NCI-H69 (cell line): ENCODE measurements at places on chromosomes 7 and 10.

DNA sequence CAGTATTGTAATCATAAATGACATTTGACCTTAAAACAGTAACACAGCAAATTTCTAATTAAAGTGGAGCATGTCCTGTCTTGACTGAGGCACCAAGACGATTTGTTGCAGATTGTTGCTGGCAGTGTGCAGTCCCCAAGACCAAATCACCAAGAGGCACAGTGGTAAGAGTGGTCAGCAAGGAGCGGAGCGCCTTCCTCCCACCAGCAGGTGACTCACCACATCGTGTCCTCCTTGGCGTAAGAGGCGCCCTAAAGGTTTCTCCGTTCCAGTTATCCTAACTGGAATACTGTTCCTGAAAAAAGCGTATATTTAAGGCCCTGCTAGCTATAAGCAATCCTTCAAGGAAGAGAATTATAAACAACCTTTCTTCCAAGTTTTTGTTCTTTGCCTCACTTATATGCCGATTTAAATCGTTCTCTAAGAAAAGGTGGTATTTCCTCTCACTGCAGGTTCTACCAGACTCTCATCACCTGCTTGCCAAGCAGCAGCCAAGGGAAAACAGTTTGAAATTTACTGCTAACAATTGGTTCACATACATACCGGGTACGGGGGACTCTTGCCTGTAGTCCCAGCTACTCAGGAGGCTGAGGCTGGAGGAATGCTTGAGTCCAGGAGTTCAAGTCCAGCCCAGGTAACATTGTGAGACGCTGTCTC is 10.7 kb upstream of the REPIN1 start:
- DNase-seq = peak; percentile 61

DNA sequence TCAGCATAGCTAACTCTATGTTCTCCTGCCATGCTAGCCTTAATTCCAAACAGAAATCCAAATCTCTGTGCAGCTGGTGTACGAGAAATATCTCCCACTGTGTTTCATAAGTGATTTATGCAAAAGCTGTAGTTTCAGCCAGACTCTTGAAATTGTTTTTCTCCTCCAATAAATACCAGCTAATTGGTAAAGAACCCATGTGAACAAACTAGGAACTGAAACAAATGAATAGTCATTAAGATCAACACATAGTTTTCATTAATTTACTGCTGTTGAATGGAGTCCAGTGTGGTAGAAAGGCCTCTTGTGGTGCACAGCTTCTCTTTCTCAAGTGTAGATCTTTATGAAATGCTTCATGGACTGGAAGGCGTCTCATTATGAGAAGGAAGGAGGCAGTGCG is 18.4 kb downstream of the PPP1R17 start:
- no peak for DNase-seq

DNA sequence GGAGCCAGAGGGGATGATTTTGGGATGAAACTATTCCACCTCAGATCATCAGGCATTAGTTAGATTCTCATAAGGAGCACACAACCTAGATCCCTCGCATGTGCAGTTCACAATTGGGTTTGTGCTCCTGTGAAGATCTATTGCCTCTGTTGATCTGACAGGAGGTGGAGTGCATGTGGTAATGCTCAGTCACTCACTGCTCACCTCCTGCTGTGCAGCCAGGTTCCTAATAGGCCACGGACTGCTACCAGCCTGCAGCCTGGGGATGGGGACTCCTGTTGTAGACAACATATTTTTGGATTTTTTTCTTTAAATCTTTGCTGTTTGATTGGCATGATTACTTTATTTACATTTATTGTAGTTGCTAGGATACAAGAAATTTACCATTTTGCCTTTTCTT is 765.0 kb downstream of the INHBA start:
- DNase-seq = peak; percentile 6

GRCh38 chr7:129990403-129991192 is 37.8 kb upstream of the UBE2H start:
- DNase-seq = no peak

- no peak for DNase-seq
Measured at GRCh38 chr10:4254101-4254994, 469.3 kb upstream of the KLF6 start.

- DNase-seq = no peak
Measured at GRCh38 chr7:151454305-151454704, 14.4 kb upstream of the CRYGN start.
